ENCODE measurements at places on chromosomes 16 and 17.

- no peak for DNase-seq
These were observed 894 bp downstream of the RNF227 start for GRCh38 chr17:7915179-7915610.

DNA sequence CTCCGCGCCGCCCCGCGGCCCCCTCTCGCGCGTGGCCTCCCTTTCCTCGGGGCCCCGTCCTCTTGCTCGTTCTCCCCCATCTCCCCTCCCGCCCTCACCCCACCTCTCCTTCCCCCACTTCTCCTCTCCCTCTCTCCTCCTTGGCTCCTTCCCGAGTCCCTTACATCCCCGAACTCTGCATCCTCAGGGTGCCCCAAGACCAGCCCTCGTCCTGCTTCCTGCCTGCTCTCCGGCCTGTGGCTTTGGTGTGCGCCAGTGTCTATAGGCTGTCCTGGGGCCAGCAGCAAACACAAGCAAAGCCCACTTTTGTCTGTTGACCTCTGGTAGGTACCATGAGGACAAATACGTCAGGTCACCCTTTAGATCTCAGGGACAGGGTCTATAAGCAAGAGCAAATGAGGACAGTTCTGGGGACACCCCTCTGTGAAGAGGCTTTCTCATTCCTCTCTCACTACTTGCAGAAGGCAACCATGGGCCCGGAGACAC is 284 bp upstream of the COPZ2 start:
- no peak for DNase-seq

DNA sequence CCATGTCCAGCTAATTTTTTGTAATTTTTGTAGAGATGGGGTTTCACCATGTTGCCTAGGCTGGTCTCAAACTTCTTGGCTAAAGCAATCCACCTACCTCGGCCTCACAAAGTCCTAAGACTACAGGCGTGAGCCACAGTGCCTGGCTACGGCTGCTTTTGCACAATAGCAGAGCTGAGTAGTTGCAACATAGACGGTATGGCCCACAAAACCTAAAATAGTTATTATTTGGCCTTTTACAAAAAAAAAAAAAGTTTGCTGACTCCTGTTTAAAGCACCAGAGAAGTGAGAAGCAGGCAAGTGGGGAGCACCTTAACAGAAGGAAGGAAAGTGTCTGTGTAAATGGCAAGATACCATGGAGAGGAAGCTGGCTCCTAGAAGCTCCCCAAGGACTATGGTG is 5.3 kb upstream of the HSF5 start:
- DNase-seq = no peak

GRCh38 chr17:34252444-34253138 is 2.5 kb upstream of the CCL2 start:
- DNase-seq = peak; percentile 97

- DNase-seq = no peak
These were observed 30.8 kb upstream of the GAS7 start for GRCh38 chr17:10229181-10229580.

DNA sequence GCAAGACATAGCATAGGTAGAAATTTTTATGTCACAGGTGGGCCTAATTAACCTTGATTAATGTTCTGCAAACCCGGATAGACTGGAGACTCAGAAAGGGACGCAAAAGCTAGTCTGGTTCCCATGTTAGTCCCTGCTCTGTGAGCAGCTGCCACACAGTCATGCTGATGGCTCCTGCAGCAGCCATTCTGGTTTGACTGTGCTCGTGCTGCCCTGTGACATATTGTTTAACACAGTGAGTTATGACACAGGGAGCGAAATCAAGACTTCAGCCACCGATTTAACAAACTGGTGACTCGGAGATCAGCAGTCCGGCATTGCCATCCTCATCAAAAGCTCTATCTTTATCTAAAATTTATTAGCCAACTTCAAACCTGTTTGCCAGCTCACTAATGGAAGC is 169.8 kb downstream of the WWOX start:
- DNase-seq = no peak

- DNase-seq = no peak
These were observed 219.6 kb upstream of the N4BP1 start for GRCh38 chr16:48829336-48830310.

- no peak for DNase-seq
These were observed 6.2 kb upstream of the SMG1 start for GRCh38 chr16:18932243-18932987.

DNA sequence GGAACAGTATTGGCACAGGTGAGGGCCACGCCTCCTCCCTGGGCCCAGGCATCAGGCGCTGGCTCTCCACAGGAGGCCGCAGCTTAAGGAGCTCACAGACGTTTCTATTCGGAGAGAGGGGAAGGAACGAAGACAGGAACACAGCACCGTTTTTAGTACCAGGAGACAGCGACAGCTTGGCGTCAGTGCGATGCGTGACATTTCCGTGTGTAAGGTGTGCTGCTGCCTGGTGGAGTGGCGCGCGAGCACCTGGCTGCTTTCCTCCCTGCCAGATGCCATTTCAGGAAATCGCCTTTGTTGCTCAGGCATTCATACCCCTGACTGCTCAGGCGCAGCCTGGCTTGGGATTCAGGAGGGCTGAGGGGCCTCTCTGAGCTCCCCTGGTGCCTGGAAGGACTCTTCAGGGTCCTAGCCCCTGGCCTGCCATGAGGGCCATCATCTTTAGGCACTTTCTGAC is 367.5 kb downstream of the CPPED1 start:
- DNase-seq = no peak

DNA sequence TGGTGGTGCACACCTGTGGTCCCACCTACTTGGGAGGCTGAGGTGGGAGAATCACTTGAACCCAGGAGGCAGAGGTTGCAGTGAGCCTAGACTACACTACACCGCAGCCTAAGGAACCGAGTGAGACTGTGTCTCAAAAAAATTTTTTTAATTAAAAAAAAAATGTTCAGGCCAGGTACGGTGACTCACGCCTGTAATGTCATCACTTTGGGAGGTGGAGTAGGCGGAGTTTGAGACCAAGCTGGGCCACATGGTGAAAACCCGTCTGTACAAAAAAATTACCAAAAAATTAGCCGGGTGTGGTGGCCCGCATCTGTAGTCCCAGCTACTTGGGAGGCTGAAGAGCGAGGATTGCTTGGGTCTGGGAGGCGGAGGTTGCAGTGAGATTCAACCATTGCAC is 3.6 kb upstream of the FAM222B start:
- no peak for DNase-seq

DNA sequence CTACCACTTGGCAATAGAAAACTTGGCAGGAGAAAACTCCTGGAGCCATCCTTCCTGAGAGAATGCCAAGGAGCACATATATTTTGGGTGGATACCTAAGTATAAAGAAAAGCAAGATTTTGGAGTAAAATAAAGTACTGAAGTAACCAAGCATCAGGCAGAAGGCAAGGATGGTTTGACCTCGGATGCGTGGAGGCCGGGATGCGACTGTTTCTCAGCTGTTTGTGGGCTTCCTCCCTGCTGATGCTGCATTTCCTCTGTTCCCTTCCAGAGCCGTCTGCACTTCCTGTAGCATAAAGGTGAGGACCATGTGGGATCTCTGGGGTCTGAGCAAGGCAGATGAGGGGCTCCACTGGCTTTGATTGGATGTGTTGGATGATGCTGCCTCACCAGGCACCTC is 5.5 kb upstream of the TCF25 start:
- DNase-seq = no peak

GRCh38 chr16:72972878-72973571 is 74.9 kb downstream of the ZFHX3 start:
- no peak for DNase-seq

DNA sequence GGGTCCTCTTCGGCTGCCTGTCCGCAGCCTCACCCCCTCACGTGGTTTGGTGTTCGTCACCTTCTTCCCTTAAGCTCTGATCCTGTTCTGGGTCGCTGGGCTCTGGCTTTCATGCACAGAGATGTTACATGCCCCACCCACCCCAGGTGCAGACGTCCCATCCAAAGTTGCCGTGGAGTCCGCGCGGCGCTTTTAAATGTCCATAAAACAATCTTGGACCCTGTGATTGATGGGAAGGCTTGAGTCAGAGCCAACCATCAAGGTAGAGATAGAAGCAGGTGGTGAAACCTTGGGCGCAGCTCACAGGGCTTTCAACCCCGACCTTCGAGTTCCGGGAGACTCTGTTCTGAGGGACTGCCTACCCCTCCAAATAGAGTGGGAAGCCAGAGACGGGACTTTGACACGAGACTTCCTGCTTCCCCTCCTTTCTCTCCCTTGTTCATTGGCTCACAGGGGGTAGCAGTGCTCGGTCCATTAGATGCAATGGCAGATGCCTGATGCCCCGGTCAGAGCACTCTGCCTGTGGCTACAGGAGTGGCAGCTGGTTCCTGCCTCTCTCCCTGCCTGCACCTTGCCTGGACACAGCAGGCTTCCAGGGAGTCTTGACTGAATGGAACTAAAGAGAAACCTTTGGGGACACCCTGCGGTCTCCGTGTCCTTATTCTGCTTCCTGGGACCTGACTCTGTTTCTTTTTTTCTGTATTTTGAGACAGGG is 4.0 kb downstream of the ENGASE start:
- peak; percentile 35 for DNase-seq

DNA sequence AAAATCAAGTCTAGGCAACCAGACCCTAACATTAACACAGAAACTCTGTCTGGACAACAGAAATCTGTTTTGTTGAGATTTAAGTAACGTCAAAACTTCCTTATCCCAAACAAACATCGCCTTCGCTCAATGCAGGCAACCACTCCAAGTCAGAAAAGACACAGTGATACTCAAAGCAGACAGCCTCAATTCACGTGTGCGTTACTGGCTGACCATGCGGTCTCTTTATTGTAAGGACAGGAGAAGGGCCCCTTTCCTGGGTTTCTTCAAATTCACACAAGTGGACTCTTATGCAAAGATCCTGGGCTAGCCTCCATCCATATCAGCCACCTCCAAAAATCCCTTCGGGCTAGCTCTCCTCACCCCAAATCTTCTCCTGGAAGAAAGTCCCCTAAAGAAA is 467.7 kb downstream of the SOX9 start:
- no peak for DNase-seq

GRCh38 chr16:84735849-84736586 is 36.2 kb downstream of the USP10 start:
- no peak for DNase-seq

DNA sequence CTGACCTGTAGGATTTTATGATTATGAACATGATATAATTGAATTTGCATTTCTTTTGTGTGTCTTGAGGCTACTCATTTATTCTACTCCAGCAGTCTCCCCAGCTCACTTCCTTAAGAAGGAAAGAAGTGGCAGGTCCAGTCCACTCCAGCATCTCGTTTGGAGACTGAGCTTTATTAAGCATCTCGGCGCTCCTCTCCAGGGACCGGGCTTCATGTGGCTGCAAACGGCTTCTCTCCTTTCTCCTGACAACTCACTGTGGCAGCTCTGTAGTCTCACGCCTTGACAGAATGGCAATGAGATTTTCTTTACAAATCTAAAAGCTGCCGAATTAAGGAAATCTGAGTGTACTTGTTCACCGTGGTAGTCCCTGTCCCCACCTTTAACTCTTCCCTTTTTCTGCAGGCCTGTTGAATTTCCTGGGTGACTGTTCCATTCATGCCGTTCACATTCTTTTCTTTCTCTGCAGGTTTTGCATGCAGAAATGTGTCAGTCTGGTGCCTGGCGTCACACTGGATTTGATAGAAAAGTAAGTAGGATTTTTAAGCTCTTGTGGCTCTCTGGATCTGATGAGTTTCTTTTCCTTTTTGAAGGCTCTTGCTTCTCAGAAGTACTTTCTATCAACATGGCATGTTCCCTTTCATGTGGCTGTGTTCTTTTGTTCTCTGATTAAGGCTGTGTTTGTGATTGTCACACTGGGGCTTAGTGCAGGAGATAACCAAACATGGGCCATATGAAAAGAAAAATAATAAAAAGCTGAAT is 200.5 kb upstream of the CHMP6 start:
- DNase-seq = no peak

GRCh38 chr16:88857728-88858339 is 907 bp downstream of the TRAPPC2L start:
- DNase-seq = peak; percentile 80

- peak; percentile 63 for DNase-seq
These were observed 17.3 kb upstream of the EEF2K start for GRCh38 chr16:22188595-22189442.

- no peak for DNase-seq
These were observed 34.7 kb downstream of the ARSG start for GRCh38 chr17:68325961-68326360.

GRCh38 chr16:66923247-66923731 is 2.0 kb downstream of the RRAD start:
- DNase-seq = peak; percentile 83

DNA sequence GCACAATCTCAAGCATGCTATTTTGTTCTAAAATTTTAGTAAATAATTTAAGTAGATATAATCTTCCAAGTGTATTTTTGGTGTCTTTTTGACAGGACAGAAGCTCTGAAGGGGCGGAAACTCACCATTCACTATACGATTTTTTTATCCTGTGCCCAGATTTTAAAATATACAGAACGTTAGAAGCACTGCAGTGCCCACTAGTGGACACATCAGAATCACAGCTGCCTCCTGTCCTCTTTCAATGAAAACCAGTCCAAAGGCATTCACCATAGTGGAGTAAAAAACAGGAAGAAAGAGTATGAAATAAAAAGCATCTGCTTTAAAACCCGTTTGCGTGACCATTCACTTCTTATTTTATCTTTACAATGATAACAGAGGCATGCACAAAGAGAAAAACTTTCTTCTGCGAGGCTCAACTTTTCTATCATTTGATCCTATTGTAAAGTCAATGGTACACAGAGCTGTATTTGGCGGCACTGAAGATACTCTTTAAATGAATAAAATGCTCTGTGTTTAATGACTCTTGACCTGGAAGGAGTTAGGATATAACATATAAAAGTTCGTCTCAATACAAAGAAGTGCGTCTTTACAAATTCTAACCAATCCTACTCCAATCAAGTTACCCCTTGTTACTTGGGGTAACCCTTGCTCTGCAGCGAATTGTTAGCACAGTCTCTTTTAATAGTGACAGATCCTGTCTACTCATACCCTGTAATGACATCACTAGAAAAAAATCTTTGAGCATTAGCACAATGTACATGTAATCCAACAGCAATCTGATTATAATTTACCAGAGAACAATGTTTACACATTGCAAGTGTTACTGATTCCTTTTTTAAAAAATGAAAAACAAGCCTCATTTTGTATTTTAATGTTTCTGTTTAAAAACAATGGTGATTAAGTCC is 339.8 kb upstream of the PSMD7 start:
- peak; percentile 80 for DNase-seq

Data from right cardiac atrium (tissue), 5 donors.